ENCODE measurements at places on chromosomes 11 and 22.

DNA sequence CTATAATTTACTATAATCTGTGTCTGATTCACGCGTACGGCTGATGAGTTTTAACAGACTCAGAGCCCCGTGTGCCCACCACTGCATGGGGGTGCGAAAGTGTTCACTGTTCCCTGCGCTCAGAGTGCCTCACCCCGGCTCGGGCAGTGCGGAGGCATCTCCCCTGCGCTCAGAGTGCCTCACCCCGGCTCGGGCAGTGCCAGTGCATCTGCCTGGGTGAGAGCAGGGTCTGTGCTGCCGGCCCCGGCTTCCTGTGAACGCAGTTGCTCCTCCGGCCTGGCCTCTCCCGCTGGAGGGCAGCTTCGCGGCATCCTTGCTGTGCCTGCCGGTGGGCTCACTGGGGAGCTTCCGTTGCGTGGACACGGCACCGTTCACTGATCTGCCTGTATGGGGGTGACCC, 14.2 kb downstream of the PTDSS2 start:
- no peak for DNase-seq

DNA sequence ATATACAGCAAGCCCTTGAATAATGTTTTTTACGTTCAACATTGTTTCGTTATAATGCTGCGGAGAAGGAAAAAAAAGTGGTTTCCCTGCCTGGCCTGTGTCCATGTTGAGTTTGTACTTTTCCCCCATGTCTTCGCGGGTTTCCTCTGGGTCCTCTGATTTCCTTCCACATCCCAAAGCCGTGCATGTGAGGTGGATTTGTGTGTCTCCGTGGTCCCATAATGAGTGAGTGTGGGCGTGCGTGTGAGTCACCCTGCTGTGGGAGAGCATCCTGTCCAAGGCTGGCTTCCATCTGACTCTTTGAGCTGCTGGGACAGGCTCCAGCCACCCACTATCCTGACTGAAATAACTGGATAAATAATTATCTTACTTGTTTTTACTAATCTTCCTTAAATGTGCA, 29.6 kb upstream of the SNX19 start:
- DNase-seq, result peak; percentile 77

DNA sequence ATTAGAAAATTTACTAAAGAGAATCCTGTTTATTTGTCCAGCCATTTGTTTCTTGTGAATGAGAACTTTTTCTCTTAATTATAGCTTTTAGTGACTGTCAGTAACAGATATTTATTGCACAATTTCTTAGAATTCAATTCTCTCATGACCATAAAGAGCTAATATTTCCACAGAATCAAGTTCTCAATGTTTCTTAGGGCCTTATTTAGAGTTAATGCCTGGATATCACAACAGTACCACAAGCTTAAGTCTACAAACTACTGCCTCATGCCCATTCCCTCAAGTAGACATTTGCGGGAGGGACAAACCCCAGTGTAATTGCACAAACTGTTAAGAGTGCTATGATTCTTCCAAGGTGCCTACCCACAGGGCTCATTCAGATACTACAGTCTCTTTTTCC, 199.7 kb upstream of the POU2AF2 start:
- DNase-seq, result no peak

DNA sequence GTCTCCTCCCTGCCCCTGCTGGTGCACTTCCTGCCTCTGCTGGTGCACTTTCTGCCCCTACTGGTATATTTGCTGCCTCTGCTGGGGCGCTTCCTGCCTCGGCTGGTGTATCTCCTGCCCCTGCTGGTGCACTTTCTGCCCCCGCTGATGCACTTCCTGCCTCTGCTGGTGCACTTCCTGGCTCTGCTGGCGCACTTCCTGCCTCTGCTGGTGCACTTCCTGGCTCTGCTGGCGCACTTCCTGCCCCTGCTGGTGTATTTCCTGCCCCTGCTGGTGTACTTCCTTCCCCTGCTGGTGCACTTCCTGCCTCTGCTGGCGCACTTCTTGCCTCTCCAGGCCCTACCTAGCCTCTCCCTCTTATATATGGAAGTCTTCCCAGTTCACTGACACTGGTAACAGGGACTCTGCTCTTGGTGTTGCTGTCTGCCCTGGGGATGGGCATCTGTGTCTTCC, 10.1 kb downstream of the MTFP1 start:
- DNase-seq, result no peak

- DNase-seq, result peak; percentile 77
These were observed 725.2 kb downstream of the DLG2 start for GRCh38 chr11:84901991-84902390.

Data from fibroblast of skin of right quadriceps (primary cell).